ENCODE measurements at places on chromosomes 2 and 18.
A peak's percentile ranks its signal among the peaks of the same experiment; 100 is the strongest.

DNA sequence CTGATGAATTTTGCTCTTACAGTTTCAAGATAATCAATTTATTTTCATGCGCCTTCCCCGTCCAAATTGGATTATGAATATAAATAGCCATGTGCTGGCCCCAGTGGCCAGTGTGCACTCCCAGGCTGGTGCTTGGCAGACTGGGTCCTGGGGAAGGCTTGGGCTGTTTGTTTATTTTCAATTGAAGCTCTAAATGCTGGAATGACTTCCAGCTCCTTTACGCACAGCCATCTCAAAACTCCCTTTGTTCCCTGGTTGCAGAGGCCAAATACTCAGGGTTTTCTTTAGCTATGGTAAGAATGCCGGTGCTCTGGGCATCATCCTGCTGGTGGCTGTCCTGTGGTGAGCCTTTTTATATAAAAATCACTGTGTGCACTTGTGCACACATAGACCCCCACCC lies 131.5 kb downstream of the PRKCE start:
- DNase-seq, result no peak

- DNase-seq, result no peak
Measured at GRCh38 chr2:238710032-238710735, 137.7 kb upstream of the TWIST2 start.

DNA sequence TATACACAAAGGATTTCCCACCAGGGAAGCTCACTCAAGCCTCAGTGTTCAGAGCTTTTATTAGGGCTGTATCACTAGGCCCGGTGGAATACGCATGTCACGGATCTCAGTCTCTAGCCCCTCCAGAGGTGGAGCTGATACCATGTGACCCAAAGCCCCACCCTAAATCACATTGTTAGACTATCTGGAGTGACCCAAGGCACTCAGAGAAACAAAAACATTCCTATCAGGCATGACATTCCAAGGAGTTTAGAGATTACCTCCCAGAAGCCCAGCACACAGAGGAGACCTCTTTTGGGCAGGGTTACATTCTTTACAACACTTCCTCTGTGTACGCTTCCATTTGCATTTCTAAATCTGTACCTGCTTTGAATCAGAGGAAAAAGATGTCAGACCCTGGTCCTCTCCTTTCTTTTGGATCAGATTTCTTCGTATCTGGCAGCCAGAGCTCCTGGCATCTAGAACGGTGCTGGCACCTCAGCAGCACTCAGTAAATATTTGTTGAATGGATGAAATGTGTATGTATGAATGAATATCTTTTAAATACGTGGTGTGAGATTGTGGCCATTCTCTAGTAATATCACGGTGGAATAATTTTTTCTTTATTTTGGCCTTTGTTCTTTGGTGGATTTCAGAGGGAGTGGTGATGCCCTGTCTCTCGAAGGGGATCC lies 37.7 kb upstream of the SMAD2 start:
- no peak for DNase-seq

DNA sequence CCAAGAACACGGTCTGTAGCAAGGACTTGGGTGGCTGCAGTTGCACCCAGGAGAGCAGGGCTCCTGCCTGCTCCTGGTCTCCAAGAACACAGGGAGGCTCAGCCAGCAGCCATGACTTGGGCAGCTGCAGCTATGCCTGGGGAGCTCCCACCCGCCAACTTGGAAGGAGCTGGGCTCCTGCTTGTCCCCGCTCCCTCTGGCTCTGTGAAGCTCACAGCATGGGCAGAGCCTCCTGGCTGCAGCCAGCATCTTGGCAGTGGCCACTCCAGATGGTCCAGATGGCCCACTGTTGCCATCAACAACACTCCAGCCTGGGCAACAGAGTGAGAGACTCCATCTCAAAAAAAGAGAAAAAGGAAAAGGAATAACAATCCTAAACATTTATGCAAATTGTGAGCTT lies 5.2 kb downstream of the ZSCAN30 start:
- DNase-seq, result no peak

- no peak for DNase-seq
Measured at GRCh38 chr2:52862801-52863200, 904.8 kb upstream of the CHAC2 start.

- no peak for DNase-seq
Measured at GRCh38 chr18:45222180-45222579, 393.1 kb upstream of the SLC14A2 start.

DNA sequence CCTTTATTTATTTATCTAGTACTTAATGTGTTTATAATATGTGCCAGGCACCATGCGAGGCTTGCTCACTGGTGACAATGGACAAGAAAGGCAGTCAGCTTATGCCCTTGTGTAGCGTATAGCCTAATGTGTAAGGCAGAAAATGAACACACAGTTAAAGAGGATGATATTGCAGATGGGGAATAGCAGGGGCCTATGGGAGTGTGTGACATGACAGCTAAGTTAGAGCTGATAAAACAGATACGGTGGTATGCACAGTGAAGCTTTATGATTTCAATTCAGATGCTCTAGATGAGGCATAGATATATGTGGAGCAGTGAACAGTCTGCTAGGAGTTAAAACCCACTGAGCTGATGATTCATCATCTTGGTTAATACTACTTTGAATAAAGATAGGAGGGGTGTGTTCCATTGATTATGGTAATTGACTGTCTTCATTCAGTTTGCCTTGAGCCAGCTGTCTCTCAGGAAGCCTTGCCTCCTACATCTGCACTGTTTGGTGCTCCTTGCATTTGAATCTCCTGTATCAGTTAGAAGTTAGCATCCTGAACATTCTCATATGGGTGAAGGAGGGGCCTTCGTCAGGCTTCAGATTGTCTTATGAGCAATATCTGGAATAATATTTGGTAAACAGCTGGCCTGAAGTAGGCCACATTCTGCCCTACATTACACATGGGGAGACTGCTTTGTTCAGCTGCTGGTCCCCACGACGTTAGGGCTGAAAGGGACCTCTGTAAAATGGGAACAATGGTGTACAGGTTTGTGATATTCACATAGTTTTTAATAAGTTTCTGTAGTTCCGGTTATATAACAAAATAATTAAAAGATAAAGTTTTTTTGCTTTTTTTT lies 13.2 kb downstream of the MAP4K4 start:
- no peak for DNase-seq

DNA sequence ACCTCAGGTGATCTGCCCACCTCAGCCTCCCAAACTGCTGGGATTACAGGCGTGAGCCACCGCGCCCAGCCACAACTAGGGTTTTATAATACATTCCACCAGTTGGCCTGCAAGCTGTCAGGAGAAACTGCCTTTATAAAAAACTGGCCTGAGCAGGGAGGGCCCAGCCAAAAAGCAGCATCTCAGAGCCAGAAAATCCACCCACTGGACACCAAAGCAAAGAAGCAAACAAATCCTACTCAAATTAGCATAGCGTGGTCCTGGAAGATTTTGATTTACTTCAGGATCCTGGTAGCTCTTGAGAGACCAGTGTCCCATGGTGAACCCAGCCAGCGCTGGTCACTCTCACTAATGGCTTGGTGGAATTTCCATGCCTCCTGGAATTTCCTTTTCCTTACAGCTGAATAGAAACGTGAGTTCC lies 60.0 kb upstream of the PXDN start:
- no peak for DNase-seq

DNA sequence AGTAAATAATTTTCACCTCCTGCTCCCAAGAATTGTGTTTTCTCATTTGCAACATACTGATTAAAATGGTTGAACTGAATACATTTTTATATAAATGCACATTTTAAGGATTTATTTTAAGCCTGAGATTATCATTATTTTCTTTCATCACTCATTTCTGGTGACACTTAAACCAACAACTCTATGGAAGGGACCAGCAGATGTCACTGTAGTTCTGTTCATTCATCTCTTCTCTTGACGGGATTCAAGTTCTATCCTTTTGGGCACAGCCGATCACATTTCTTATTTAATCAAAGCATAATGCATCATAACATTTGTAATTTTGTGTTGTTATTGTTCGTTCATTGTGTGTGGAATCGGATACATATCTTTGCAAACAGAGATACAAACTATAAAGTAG lies 417.9 kb downstream of the HRH4 start:
- DNase-seq, result peak; percentile 4
